ENCODE measurements at places on chromosomes 5 and 9.

- no peak for DNase-seq
Observed at GRCh38 chr9:137237759-137238726, 3.0 kb upstream of the TUBB4B start.

DNA sequence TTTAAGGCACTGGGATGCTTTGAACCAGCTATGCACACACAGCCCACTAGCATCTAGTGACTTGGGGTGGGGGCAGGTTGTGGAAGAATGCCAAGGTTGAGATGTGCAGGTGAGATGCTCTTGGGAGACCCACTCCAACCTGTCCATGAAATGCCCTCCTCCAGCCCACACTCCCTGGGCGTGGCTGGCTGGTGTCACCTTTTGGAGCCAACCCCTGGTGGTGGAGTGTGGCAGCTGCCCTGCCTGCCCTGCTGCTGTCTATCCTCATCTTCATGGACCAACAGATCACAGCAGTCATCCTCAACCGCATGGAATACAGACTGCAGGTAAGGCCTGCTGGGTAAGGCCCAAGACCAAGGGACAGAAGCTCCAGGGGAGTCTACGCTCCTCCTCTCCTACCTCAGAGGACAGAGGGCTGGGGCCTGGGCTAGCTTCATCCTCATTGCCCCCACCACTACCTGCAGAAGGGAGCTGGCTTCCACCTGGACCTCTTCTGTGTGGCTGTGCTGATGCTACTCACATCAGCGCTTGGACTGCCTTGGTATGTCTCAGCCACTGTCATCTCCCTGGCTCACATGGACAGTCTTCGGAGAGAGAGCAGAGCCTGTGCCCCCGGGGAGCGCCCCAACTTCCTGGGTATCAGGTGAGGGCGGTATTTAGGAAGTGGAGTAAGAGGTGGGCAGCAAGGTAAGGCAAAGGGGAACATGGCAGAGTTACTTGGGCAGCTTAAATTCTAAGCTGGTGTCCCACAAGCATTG, 7.4 kb downstream of the SLC4A9 start:
- DNase-seq = no peak

- DNase-seq = no peak
Observed at GRCh38 chr5:79191457-79191856, 44.5 kb upstream of the JMY start.

DNA sequence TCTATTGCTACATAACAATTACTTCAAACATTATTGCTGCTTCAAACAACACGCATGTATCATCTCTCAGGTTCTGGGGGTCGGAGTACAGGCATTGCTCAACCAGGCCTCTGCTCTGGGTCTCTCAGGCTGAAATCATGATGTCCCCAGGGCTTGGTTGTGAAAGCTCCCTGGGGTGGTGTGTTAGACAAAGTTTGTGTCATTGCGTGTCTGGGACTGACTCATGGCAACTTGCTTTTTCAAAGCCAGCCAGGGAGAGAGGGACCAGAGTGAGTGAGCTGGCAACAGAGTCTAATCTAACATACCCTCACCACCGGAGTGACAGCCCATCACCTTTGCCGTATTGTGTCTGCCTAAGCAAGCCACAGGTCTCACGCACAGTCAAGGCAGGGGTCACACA, 259.2 kb upstream of the NFIL3 start:
- no peak for DNase-seq

GRCh38 chr5:156394642-156395305, 67.8 kb downstream of the SGCD start:
- DNase-seq = no peak

DNA sequence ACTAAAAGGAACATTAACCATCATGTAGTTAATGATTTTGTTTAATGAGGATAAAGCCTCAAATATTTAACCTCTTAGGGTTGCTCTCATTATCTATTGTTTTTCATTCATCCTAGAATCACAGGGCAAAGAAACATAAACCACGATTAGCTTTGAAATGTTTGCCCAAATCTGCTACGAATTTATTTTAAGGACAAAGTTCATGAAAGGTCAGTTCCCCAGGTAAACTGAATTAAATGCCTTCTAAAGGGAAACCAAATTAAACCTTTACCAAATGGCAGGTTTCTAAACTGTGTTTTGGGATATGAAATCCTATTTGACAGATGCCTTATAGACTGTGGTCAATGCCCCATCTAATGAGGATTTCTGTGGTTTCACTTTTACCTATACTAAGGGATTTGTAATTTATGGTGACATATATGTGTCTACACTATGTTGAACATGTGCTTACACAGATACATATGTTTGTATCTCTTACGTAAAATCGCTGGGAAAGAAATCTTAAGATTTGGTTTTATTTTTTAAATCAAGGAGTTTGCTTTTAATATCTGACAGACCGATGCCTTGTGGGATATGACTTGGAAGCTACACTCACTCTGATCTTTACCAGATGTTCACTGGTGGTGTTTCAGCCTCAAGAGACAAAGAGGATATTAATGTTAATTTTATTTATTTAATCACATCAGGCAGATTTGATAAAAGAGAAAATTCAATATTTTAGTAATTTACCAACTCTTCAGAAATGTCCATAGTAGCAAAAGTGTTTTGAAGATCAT, 188.4 kb downstream of the GLIS3 start:
- no peak for DNase-seq

DNA sequence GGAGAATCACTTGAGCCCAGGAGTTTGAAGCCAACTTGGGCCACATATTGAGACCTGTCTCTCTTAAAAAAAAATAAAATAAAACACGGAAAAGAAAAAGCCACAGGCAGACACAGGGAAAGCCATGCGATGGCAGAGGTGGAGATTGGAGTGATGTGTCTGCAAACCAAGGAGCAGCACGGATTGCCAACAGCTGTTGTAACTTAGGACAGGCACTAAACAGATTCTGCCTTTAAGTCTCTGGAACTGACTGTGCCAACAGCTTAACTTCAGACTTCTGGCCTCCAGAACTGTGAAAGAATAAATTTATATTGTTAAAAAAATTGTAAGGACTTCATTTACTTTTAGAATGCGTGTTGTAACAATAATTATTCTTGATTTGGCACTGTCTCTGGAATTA, 318.5 kb upstream of the CHD1 start:
- no peak for DNase-seq
